ENCODE measurements at places on chromosomes 2 and 18.

DNA sequence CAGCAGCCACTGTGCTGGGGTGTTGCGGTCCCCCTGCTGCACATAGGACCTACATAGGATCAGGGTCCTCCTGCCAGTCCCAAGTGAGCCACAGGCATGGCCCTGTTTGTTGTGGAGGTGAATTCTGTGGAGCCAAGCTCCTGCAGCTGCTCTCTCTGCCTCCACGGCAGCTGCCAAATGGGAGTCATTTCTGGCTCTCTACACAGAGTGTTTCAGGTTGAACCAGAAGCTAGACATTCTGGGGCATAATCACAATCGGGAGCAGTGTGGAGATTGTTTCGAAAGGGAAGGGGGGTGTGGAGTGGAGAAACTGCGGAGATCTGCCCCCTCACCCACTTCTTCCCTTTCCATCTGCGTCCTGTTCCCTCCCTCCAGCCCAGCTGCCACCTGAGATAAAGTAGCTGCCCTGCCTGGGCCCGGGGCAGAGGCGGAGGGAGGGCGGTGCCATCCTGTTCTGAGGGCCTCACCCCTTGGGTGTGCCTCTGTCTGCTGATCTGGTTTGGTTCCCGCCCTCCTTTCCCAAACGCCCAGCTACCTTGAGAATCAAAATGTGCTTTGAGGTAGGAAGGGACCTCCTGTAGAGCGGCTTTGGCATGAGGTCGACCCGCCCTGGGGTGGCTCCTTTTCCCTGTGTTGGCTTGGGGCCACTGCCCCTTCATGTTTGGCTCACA is 139.4 kb downstream of the WDSUB1 start:
- DNase-seq: no peak

GRCh38 chr2:198134293-198134955 is 330.0 kb downstream of the PLCL1 start:
- DNase-seq: no peak

DNA sequence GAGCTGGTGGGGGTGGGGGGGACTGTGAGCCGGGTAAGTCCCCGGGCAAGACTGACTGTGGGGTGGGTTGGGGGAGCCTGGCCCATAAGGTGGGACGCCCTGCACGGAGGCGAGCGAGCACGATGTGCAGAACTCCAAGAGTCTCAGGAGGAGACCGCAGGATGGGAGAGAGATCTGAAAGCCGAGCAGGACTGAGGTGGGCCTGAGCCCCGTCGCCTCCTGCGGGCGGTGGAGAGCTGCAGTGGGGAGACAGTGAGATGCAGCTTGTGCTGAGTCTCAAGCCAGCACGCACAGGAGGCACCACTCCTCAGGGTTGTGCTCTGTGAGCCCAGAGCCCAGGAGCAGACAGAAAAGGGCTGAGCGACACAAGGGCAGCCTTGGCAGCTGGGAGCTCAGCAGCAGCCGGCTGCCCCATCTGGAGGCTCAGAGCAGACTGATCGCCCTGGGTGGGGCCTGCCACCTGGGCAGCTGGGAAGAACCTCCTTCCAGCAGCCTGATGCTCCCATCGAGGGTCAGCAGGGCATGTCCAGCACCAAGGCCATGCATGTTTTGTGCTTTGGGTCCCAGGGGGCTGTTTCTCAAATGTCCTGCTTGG is 15.9 kb downstream of the ARHGEF4 start:
- no peak for DNase-seq

DNA sequence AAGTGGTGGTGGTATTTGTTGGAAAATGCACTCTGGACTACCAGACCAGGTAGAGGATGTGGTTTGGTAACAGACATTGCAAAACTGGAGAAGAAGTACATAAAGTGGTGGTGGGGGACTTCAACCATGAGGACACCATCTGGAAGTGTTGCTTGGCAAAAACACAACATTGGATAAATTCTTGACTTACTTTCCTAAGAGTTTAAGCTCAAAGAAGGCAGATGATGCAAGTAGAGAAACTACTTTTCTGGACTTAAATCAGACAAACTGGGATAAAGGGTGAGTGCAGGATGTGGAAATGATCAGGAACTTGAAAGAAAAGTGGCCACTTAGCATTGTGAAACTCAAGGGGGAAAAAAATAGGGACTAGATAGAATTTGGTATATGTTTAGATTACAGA is 487.4 kb downstream of the ZEB2 start:
- DNase-seq: no peak

DNA sequence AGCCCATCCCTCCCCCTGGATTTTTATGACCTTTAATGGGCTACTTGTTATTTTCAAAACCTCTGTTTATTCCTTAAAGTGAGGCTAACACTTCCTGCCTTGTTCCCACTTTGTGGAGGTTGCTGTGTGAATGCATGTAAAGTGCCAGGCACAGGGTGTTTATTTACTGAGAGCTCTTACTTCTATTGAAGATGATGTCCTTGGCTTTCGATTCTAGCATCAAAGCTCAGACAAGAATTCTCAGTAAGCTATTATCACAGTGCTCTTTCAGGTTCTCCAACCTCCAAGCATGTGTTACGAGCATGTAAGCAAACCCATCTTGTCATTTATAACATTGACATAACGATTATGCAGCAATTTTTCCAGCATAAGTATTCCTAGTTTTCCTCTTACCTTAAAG is 44.2 kb downstream of the DPYSL5 start:
- no peak for DNase-seq

- no peak for DNase-seq
Observed at GRCh38 chr2:149564097-149564496, 23.5 kb downstream of the MMADHC start.

DNA sequence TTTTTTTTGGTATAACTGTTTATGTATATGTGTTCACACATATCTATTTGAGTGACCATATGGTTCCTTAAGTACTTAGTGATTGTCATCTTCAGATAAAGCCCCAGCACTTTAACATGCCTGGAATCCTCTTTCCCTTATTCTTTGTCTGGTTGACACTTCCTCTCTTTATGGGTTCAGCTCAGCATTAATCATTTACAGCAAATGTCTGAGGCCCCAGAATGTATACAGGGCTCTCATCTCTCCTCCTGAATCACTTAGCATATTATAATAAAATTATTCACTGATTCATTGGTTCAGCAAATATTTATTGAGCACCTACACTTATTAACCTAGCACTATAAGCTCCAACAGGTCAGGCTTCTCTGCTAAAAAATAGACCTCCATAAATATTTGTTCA is 43.5 kb upstream of the CD28 start:
- DNase-seq: no peak

GRCh38 chr2:113276761-113277425 is 1.8 kb downstream of the PAX8 start:
- DNase-seq: no peak

DNA sequence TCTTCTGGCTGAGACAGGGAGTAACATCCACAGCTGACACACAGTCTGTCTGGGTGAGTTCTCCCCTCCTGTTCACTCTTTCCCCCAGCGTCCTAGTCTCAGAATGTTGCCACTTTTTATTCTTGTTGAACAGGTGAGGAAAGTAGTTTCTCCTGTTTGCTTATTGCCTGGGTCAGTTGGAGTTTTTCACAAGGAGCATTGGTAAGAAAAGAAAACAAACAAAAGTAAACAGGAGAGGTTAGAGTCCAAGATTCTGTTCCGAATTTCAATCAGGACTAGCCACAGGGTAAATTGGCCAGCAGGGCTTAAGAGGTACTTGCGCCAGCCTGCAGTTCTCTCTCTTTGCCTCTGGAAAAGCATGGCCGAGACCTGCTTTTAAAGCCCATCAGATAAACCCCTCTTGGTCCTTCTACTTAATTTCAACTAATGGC is 255.0 kb upstream of the EPAS1 start:
- no peak for DNase-seq

DNA sequence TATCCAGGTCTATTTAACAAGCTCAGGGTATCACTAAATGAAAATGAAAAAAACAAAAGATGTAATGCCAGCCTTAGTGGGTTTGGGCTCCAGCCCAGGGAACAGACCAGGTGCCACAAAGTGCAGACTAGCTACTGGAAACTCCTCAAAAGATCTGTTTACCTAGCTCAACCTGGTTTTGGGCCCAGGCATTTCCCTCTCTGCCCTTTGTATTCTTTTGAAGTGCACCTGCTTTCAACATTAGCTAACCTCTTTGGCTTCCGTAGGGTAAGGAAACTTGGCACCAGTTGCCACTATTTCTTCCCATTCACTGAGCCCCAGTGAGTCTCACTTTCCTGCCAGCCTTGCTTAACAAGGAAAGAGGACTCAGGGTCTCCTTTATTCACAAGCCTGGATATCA is 123.6 kb upstream of the CDCA7 start:
- DNase-seq: no peak

DNA sequence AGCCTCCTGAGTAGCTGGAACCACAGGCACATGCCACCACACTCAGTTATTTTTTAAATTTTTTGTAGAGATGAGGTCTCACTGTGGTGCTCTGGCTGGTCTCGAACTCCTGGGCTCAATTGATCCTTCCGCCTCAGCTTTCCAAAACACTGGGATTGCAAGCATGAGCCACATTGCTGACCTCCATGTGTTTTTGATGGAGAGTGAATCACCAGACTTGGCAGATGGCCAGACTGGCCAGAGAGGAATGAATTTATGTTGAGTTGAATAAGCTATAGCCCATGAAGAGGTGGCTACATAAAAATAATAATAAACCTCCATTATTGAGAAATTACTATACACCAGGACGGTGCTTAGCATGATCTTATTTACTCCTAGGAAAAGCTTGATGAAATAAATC is 91.5 kb downstream of the MREG start:
- DNase-seq: no peak

- DNase-seq: no peak
Observed at GRCh38 chr2:142426064-142426463, 295.2 kb upstream of the LRP1B start.

GRCh38 chr2:226139759-226140158 is 659.9 kb downstream of the IRS1 start:
- DNase-seq: no peak
